ENCODE measurements at places on chromosomes 6 and 20.

GRCh38 chr6:122747573-122747972, 31.9 kb upstream of the FABP7 start:
- no peak for DNase-seq

- no peak for DNase-seq
Measured at GRCh38 chr6:90865513-90865912, 278.6 kb upstream of the MAP3K7 start.

DNA sequence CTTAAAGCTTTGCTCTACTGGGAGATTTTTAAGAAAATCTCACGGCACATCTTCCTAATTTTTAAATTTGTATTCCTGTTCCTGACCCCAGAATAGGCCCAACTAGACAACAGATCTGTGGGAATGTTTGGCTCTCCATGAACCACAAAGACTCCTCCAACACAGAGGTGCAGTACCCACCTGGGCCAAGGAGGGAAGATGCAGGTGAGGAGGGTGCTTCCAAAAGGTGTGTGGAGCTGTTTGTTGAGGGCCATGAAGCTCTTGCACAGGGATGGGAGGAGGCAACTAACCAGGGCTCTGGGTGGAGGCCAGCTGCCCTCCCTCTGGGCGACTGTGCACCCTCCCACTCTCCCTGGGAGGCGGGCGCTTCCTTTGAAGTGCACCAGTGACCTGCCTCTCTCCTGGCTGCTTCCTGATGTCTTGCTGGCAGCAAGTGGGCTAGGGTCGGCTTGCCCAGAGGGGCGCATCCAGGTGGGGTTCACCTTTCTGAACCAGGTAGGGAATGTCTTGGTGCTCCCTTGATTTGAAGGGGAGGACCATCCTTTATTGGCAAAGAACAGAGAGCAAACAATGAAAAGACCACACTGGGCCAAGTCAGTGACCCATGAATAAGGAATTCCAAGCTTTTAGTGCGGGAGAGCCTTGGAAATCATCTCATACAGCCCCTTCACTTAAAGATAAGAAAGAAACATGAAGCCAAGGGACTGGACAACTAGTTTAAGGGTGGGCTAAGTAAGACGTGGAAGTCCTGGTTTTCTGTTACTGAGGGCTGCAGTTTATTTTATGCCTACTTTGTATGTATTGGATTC, 76.0 kb downstream of the ANKRD6 start:
- DNase-seq = no peak

GRCh38 chr6:135260612-135261011, 79.5 kb downstream of the MYB start:
- DNase-seq = no peak

- DNase-seq = no peak
Measured at GRCh38 chr20:38434301-38434741, 807 bp downstream of the SNHG17 start.

- no peak for DNase-seq
Measured at GRCh38 chr6:129015721-129016120, 132.8 kb downstream of the LAMA2 start.

DNA sequence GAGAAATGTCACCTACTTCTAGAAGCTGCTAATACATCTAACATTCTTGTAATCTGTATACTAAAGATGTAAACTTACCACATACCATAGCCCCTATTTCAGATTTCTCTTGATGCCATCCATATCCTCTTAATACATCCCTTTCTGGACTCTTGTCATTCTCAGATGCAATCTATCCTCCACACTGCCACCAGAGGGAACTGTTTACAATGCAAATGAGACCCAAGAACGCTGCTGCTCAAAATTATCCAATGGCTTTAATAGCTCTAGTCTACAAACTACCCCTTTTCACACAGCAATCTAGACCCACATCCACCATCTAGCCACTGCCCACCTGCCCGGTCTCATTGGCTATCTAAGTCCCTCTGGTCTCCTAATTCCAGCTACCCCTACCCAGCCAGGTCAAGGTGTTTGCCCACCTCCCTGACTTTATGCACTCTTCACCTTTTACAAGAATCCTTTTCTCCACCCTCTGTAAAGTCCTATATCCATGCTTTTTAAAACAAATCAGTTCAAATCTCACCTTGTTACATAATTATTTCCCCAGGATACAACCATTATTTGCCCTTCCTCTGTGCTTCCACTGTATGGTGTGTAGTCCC, 14.8 kb downstream of the FAXC start:
- DNase-seq = no peak

DNA sequence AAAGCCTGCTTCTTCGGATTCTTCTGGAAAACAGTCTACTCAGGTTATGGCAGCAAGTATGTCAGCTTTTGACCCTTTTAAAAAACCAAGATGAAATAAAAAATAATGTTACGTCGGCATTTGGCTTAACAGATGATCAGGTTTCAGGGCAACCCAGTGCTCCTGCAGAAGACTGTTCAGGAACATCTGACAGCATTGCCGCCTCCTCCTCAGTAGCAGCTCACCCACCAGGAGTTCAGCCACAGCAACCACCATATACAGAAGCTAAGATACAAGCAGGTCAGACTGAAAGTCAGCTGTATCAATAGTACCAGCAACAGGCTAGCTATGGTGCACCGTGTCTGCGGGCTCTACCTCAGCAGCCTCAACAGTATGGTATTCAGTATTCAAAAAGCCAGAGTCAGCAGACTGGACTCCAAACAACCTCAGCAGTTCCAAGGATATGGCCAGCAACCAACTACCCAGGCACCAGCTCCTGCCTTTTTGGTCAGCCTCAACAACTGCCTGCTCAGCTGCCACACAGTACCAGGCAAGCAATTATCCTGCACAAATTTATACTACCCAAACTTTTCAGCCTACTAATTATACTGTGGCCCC, 51.9 kb downstream of the BTBD9 start:
- no peak for DNase-seq

GRCh38 chr6:129490521-129491255, 219.3 kb downstream of the ARHGAP18 start:
- peak; percentile 97 for DNase-seq

- DNase-seq = no peak
Measured at GRCh38 chr6:44867571-44868334, 460.4 kb upstream of the RUNX2 start.

GRCh38 chr6:14321992-14322772, 204.6 kb downstream of the CD83 start:
- DNase-seq = no peak

DNA sequence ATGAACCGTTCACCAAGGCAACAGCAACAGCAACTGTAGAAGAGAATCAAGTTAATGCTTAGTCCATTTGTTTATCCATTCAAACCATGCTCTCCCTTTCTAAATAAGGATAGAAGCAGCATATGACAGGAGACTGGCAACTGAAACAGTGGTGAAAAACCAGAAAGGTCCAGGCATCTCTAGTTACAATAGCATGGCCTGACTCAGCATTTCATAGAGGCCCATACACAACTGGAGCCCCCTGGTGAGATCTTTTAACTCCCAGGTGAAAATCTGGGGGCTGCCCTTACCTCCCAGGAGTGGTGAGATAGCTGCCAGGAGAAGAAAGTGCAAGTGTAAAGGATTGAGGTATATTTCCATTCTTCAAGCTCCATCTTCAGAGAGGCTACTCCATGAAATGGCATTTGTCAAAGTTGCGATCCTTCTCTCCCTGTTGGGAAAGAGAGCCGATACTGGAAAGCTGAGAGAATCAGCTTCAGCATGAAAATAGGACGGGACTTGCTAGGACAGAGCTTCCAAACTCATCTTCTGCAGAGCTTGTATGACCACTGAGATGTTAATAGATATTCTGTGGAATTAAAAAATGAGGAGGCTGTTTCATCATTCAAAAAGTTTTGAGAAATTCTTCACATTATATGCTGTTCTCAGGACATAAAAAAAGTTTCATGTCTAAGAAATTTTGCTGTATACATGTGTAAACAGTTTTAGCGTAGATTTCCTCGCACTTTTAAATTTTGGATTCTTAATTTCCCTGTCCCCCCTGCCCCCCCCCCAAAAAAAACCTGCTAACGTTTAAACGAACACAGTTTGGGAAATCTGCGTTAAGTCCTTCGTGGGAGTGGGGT, 10.9 kb upstream of the SLC2A12 start:
- DNase-seq = no peak

DNA sequence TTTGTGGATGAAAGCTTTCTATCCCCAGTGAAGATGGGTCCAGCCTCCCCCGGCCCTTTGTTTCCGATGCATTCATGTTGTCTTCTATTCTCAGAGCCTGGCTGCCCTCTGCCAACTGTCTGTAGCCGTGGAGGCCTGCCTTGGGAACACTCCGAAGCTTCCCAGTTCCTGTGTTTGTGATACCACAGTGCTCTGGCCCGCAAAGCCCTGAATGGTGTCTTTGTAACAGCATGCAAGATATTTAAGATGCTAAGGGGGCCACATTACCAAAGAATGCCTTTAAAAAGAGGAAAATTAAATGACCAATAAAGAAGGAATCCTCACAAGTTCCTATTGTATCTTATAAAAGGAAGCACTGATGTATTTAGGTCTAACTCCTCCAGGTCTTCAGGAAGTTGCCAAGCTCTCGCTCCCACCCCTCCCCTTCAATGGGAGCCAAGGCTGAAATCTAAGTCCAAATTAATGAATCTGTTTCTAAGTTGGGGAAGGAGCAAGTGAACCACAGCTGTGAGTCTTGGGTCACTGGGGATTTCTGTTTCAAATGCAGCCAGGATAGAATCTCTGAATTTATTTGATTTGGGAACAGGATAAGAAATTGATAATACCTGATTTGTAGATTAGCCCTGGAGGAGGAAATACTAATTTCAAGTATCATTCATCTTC, 596.1 kb downstream of the QKI start:
- no peak for DNase-seq

Data from epithelial cell of proximal tubule (primary cell).